Right renal cortex interstitium (tissue), 3 donors: ENCODE measurements at places on chromosomes 13 and 19.
A peak's percentile ranks its signal among the peaks of the same experiment; 100 is the strongest.

- DNase-seq = no peak
These were observed 641 bp downstream of the SGTA start for GRCh38 chr19:2782329-2782935.

DNA sequence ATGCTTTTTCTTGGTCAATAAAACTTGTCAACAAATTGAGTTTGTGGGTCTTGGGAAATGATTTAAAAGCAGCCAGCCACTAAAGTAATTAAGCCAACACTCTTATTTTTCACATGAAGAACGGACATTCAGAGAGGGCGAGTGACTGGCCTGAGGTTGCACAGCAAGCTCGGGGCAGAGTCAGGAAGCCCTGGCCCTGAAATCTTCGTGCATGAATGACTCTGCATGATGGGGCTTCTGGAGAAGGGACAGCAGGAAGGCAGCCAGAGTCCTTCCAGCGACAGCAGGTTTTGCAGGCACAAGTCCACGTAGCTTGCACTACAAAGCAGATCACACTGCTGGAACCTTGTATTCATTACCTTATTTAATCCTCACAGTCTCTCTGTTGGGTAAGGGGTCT, 232.5 kb downstream of the ZNF536 start:
- DNase-seq = no peak

GRCh38 chr19:21098291-21098690, 16.3 kb downstream of the ZNF714 start:
- DNase-seq = no peak

DNA sequence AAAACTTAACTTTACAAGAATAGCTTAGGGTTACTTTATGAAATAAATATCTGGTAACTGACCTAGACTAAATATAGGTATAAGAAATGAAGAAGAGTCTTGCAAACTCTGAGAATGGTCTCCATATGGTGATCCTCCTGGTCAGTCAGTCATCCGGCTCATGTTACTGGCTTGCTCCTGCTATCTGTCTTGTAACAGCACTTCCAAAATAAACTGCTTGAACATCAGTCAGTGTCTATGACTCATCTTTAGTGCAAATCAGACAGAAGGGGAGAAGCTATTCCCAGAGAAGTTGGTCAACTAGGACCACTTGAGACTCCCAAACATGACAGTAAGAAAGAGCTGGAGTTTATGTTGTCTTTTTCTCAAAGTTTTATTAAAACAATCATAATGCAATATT, 1550.9 kb downstream of the PCDH9 start:
- DNase-seq = no peak

- no peak for DNase-seq
These were observed 577.4 kb downstream of the TBC1D4 start for GRCh38 chr13:74904556-74904955.

DNA sequence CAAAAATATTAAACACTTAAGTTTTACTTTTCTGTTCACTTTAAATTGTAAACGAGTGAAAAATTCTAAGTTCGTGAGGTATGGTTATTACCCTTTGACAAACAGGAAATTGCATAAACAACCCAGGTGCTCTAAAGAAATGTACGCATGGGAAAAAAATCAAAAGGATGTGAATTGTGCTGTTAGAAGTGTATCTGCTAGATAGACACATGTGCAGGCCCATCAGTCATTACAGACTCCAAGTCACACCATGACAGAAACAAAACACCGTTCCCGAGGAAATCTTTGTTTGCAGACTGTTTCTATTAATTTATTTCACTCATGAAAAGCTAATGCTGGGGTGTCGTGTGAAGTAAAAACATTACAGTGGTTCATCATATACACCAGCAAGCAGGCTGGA, 17.0 kb upstream of the DOCK9 start:
- DNase-seq = no peak

DNA sequence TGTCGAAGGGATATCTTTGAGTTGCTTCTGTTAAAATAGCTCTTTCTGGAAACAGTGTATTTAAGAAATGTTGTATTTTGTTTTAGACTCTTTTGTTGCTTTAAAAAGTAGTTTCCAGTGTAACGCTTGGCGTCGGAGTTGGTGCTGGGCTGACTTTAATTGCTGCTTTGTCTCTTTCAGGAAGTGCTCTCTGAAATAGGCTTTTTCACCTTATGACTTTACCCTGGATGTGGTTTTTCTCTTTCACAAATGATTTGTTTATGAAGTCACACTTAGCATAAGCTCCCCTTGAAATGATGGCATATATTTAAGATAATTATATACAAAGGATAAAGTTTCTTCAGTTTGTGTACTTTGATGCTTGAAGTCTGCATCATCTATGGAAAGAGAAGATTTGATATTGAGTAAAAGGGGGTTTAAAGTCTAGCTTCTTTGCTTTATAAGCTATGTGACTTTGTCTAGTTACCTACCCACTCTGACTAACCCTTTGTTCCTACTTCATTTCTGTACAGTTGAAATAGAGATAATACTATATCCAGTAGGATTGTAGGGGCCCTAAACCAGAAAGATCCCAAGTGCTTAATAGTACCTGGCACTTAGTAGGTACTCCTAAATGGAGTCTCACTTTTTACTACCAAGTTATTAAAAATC, at the start of gene GPR18:
Gene GPR18, minus strand, starts transcription at position 170 of the 651 bp plus-strand sequence. CDS start 2,507 bp downstream, outside the sequence.
- no peak for DNase-seq

DNA sequence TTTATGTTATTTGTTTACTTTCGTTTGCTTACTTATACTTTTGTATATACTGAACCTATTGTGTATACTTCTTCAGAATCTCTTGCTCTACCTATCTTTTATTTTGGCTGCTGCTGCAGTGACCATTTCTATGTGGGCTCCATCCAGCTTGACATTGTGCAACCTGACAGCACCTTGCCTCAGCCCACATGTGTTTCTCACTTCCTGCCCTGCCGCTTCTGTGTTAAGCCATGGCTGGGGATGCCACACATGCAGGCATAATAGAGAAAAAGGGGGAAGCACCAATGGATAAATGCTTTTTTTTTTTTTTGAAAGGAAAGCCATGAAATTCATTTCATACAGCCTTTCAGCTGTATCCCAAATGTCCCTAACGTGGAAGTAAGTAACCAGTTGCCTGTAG, 147.6 kb downstream of the RBM26 start:
- no peak for DNase-seq

GRCh38 chr13:98445340-98446233, 131.3 kb downstream of the STK24 start:
- no peak for DNase-seq

DNA sequence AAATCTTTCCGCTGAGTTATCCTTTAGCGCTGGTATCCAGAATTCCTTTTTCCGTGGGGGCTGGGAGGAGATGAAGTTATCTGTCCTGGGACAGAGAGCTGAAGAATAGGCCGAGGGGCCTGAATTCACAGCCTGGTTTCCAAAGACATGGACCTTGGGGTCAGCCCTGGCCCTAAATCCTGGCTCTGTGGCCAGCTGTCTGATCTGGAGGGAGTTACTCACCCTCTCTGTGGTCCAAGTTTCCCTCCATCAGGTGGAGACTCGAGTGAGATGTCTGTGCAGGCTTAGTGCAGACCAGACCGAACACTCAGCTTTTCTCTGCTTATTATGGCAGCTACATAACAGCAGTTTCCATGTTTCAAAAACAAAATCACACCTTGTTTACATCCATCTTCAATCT, 59.6 kb downstream of the CDADC1 start:
- no peak for DNase-seq

DNA sequence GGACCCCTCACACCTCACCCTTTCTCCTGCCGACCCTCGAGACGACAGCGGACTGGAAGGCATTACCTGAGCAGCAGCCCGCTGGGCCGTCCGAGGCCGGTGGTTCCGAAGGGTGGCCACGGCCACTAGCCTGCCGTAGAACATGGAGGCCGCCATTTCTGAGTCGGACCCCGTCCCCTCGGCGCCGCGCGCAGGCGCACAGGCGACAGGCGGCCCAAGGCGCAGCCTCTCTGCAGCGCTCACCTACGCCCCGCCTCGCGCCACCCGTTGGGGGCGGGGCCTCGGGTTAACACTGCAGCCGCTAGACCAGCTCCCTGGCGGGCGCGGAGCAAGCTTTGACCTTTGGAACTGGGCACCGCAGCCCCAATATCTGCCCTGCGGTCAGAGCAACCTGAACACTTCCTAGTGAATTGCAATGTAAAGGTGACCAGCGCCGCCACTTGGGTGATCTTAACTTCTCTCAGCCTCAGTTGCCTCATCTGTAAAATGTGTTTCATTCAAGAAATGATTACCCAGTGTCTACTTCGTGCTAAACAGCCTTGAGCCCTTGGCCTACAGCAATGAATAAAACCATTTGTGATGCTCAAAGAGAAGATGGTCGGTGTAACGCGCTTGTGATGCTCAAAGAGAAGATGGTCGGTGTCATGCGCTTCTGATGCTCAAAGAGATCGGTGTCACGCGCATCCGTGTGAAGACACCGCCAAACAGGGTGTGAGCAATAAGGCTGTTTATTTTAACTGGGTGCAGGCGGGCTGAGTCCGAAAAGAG, at the start of gene SUCLA2:
Gene SUCLA2, minus strand, starts transcription at position 160 of the 768 bp plus-strand sequence. Its CDS starts 4 bp downstream, at position 156.
- peak; percentile 81 for DNase-seq

DNA sequence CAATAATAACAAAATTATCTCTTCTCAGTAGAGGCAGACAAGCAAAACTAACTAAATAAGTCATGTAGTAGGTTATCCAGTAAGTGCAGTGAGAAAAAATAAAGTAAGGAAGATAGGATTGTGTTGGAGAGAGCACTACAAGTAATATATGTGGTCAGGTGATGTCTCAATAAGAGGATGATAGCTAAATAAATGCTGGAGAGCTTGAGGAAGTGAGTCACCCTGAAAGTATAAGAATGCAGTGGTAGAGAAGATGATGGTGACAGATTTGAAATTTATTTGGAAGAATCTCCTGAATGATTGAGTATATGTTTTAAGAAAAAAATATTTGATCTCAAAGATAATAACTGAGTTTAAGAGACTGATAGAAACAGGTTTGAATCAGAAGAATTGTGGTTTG, 152.2 kb upstream of the PRR20A start:
- no peak for DNase-seq

DNA sequence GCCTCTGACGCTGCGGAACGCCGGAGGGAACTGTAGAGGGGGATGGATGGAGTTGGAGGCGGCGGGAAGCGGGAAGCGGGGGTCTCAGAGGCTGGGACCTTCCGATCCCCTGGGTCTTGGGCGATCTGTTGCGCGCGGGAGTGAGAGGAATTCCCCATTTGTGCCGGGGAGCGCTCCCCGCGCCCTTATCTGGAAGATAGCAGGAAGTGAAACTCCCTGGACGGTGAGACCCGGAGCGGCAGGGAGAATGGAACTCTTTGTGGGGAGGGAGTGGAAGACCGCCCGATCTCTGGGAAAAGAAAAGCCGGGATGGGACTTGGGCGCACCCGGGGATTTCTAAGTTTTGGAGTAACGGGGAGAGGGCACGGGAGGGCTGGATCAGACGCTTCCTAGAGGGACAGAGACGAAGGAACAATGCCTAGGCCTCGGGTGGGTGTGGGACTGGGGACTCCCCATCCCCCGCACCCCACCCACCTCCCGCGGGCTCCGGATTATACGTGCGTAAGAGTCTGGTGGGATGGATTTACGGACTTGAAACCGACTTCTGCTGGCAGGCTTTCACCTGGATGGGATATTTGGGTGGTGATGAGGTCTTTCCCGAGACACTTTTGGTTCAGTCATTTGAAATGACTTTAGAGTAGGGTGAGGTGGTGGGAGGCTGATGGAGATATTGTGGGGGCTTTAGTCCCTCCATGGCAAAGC, 495 bp downstream of the LSR start:
- DNase-seq = no peak

DNA sequence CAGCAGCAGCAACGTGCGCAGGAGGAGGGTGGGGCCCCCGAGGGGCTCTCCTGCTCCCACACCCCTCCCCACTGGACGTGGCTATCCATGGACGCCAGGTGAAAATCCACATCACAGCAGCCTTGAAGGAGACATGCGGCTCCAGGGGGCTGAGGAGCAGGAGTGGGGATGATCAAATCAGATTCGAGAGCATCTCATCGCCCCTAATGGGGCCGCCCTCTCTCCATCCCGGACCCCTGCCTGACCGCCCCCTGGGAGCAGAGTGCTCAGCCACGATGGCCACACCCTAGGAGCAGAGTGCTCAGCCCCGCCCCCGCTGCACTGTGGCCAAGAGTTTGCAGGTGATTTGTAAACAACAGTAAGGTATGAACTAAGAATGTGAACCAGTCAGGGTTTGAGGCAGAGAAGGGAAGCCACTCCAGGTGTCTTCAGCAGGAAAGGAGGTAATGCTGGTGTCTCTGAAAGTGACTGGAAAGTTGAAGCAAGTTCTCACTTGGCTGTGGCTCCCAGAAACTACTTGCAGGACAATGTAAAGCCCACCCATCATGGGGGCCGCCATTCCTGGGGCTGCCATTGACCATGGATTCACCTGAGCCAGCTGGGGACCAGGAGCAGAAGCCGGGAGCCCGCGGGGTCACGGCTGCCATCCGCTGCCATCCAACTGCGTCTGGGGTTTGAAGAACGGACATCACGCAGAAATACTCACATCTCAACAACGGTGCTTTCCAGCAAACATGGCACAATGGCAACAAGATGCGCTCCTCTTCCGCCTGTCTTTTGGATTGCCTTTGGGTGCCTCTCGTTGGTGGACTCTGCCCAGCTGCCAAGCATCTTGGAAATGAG, 71.8 kb downstream of the SPACA7 start:
- DNase-seq = no peak
